ENCODE measurements at places on chromosomes 11 and 22.

- no peak for DNase-seq
Observed at GRCh38 chr11:107783121-107783520, 71.3 kb upstream of the SLN start.

DNA sequence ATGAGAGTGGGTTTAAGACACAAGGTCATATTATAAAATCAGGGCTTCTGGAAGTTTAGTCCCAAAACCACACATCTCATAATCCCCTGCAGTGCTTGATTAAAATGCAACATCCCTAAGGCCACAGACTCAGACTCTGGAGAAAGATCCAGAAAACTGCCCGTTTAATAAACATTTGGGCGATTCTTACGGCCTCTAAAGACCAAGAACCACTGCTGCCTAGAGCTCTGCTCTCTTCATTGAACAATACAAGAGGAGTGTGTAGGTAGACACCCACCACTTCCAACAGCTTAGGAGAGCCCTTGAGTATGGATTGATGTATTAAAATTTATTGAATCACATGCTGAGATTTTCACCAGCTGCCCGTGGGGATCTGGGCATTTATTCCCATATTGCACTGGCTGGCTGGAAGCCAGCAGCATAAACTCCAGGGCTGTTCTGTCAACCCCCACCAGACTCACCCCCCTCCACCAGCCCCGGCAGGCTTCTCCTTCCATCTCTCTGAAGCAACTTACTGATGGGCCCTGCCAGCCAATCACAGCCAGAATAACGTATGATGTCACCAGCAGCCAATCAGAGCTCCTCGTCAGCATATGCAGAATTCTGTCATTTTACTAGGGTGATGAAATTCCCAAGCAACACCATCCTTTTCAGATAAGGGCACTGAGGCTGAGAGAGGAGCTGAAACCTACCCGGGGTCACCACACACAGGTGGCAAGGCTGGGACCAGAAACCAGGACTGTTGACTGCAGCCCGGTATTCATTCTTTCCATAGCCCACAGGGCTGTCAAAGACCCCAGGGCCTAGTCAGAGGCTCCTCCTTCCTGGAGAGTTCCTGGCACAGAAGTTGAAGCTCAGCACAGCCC, 749 bp upstream of the BEST1 start:
- DNase-seq = no peak

GRCh38 chr11:68191661-68192579, 21.2 kb downstream of the KMT5B start:
- DNase-seq = no peak

GRCh38 chr11:57273448-57274058, 36.5 kb upstream of the APLNR start:
- no peak for DNase-seq

DNA sequence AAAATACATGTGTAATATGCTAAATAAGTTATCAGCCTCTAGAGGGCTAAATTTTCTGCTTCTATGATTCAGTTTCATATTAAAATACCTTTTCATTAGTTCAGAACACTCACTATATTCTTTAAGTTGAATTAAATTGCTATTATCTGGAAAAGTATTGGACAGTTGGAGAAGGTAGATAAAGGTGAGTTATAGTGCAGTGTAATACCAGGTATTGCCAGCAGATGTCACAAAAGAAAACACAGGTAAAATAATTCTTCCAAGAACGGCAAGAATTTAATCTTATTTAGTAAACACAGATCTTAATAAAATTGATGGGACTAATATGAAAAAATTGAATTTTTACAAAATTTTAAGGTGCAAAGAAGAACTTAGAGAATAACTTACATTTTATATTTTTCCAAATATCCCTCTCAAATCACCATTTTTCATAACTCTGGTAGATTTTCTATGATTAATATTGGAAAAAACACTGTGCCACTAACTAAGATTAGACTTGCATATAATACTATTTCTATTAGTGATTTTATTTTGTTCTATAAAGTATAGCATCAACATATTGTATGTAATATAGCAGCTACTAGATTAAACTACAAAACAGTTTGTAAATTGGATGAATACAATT, 1.7 kb upstream of the LRRC4C start:
- DNase-seq = no peak

DNA sequence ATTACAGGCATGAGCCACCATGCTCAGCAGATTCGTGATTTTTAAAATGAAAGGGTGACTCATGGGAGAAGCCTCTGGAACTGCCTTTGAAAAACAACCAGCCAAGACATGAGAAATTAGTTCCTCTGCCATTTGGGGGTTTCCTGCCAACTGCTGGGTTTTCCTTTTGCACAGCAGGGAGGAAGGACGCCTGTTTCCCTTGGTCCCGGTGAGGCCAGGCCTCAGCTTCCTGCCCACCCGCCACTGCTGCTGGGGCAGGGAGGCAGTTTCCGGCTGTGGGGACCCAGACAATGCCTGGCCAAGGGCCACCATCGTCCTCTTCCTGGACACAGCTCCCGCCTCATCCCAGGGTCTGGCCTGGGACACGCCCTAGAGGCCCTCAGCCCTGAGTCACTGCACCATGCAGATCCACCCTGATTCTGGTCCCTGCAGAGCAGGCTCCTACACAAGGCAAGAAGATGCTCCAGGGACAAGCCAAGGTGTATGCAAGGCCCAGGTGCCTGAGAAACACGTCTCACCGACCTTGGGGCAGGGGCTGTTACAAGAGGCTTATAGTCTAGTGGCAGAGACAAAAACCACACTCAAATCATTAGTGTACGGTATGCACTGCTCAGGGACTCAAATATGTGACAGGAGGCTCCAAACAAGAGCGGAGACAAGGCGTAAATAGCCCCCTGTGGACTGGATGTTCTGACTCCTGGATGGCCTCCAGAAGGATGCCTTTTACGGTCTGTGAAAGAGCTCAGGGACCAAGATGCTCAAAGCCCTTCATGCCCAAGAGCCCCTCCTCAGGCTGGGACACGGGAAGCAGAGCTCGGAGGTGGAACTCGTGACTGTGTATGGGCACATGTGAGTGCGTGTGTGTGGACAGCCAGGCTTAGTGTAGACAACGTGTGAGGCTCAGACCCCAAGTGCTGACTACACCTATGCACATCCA, 10.0 kb downstream of the PPM1F start:
- no peak for DNase-seq

DNA sequence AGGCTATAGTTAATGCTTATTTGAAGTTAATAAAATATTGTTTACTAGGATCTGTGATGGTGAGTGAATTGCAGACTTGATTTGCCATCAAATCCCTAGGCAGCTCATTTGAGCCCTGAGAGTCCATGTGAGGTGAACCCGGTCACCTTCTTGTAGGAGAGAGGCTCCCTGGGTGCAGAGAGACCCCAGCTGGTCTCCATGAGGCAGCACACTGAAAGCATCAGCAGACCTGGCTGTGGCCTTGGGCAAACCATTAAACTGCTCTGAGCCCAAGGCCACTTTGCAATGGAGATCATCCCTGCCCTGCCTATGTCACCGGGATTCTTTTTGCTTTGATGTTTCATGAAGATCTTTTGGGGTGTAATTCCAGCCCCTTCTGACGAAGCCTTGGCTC, 125.2 kb downstream of the MICAL2 start:
- no peak for DNase-seq

DNA sequence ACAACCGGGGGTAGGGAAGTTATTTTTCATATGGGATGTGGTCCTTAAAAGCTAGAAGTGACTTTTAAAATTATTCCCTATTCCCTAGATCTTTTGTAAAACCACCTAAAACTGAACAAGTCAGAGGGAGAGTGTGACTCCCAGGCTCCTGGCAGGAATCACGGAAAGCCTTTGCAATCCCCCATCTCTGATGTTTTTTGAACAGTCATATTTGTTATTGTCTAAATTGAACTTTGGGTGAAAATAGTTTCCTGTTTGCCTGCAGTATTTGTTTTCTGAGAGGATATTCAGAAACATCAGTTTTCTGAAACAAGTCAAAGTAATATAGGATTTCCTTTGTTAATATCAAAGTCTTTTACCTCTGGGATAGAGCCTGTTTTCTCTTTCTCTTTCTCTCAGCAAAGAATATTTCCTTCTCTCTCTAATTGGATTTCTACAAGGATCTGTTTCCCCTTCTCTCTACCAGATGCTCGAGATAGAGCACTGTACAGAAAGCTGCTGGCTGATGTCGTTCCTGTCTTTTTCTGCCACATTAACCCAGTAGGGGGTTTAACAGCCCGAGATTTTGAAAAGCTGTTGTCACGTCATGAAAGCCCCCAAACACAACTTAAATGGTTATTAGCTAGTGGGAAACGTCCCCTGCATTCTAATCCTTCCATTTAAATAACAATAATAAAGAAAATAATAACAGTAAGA, 132.2 kb upstream of the PITPNB start:
- no peak for DNase-seq

DNA sequence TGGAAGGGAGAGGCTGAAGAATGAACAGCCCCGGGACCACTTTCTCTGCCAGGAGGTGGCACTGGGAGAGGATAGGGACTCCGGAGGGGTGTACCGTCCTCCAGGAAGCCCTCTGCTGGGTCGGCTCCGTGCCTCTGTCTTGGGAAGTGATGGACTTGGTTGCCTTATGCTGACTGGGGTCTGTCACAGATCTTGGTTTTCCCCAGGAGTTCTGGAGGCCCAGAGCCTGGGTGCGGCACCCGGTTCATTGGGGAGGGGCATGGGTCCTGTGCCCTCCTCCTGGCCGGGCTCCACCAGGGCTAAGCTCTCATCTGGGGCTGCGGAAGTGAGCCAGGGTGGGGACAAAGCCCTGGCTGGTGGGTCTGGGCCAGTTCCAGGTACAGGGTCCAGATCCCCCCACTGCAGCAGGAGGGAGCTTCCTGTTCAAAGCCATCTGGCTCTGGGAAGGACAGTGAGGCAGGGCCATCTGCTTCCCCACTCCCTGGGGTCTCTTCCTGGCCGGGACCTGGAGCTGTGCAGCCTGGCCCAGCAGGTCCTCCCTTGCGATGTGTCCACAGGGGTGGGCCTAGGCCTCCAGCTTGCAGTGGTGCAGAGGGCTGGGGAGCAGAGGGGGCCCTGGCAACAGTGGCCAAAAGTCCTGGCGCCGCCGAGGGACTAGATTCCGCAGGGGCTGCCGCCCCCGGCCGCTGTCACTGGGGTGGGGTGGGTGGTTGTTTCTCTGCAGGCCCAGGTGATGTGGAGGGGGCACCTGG, 1.1 kb upstream of the AP2A2 start:
- DNase-seq = no peak

- no peak for DNase-seq
Observed at GRCh38 chr11:119223856-119224255, 17.7 kb downstream of the CBL start.

GRCh38 chr22:25654676-25655075, 87.3 kb upstream of the MYO18B start:
- no peak for DNase-seq

GRCh38 chr11:121523581-121524232, 70.9 kb upstream of the SORL1-AS1 start:
- DNase-seq = no peak

- no peak for DNase-seq
Observed at GRCh38 chr11:65777821-65778361, 2.9 kb downstream of the AP5B1 start.

DNA sequence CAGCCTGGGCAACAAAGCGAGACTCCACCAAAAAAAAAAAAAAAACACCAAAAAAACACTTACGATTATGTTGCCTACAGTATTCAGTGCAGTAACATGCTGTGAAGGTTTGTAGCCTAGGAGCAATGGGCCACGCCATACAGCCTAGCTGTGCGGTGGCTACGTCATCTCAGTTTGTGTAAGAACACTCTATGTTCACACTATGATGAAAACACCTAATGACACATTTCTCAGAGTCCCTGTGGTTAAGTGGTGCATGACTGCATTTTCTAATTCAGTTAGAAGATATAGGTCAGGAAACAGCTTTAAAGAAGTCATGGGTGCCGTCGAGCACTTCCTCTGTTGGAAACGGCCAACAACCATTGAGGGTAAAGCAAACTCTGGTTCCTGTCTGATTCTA, 75.7 kb upstream of the ANO1 start:
- no peak for DNase-seq
